ENCODE measurements at places on chromosomes 6 and 20.
A peak's percentile ranks its signal among the peaks of the same experiment; 100 is the strongest.

DNA sequence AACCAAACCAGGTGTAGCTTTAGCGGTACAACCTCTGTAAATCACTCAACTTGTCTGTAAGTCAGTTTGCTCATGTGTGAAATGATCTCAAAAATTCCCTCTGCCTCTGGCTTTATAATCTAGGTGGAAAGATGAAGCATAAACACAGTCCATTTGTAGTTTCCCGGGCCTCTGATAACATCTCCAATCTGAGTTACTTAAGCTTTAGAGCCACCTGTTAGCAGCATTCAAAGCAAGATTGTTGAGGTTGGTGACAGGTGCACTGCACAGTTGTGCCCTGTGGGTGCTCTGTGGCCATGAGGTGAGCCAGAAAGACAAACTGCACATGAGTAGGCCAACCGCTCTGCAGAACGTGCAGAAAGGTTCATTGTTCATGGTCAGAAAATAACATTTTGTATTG lies 53.7 kb downstream of the MOCS1 start:
- DNase-seq = no peak

DNA sequence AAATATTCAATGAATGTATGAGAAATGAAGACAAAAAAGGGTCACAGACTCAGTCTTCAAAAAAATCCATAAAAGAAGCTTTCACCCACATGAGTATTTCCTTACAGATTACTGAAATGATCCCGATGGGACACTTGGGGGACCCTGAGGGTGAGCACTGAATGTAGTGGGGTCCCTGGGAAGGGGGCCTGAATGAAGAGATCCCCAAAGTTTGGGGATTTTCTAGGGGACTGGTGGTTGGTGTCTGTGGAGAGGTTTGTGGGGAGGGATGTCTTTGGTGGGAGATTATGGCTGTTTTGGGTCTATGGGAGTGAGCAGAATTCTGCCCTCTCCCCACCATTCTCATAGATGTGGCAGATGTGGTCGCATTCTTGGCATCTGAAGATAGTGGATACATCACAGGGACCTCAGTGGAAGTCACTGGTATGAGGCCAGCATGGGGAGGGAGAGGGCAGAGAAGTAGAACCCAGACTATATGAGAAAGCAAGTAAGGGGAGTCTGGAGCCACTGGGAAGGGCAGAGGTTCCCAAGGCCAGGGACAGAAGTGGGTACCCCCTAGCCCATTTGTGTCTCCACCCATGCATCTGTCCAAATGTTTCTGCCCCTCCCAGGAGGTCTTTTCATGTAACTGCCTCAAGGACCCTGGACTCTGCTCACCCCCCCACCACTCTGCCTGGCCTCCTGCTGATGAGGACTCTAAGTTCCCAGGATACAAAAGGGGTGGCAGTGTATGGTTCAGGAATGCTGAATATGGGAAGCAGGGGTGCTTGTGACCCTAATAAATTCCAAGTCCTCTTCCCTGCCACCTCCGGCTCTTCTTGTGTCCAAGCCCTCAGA lies 1.8 kb downstream of the HSD17B8 start:
- DNase-seq = no peak

GRCh38 chr6:26553635-26554446 lies 15.7 kb downstream of the HMGN4 start:
- DNase-seq = peak; percentile 62

GRCh38 chr6:79040083-79040482 lies 38.0 kb downstream of the PHIP start:
- no peak for DNase-seq

DNA sequence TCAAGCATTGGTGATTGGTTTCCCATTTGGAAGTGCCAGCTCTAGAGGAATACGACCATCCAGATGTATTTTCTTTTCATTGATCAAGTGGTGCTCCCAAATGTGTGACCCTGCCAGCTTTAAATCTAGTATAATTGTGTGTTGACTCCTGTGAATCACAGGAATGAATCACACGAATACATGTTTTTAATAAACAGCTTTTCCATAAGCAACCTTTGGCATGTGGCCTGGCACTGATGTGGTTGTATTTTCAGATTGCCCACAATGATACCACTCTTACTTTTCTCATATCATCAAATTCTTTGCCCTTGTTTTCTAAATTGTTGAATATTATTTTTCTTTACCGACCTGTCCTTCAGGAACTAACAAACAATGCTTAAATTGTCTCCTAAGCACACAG lies 367 bp downstream of the GSTA3 start:
- DNase-seq = no peak

GRCh38 chr6:99550046-99550748 lies 18.3 kb downstream of the CCNC start:
- no peak for DNase-seq

Measured in activated gamma-delta T cell treated with anti-CD3 and anti-CD28 coated beads, Interleukin-2, amount 50 U/mL, for 16 hours (primary cell).